ENCODE measurements at places on chromosomes 2 and 18.

DNA sequence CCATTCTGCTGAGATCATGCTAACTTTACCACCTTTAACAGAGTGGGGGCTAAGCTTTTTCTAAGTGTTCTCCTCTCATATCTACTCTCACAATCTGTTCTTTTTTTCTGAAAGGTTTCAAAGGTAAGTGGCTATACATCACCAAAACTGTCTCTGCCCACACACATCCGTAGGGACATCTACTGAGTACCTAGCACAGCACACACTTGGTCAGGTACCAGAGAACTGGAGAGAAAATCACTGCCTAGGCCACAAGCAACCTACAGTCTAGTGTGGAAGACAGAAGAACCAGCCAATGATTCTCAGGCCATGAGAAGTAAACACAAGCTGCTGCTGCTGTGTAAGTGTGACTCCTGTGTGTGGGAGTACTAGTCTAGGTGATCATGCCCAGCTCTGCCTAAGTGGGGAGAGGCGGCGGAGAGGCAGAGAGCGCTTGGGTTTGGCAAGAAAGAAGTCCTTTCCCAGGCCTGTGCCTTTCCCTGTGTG lies 176.1 kb upstream of the ZFP36L2 start:
- no peak for DNase-seq

GRCh38 chr2:41724465-41724864 lies 323.4 kb upstream of the PKDCC start:
- no peak for DNase-seq

DNA sequence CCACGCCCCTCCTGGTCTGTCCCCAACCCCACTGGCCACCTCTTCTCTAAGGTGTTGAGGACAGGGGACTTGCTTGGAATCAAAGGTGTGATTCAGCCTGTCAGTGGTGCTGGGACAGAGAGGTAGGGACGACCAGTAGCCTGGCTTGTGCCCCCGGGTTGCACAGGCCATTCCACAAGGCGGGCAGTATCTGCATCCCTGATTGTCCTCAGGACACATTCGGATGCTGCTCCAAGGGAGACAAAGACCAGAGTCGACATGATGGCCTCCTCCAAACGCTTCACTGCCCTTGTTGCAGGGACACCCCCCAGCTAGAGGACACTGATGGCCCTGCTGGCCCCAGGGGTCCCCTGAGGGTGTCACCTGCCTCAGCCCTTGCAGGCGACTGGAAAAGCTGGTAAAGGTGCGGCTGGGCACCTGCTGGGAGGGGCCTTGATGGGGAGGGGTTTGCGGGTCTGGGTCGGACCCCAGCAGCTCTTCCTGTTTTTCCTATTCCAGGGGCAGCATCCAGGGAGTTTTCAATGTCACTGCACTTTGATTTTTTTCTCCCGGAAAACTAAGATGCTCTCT lies 98.0 kb downstream of the PTGR3 start:
- DNase-seq = no peak

GRCh38 chr2:98944775-98945174 lies 8.8 kb upstream of the CRACDL start:
- peak; percentile 31 for DNase-seq

- DNase-seq = no peak
These were observed 107.5 kb downstream of the GULP1 start for GRCh38 chr2:188399159-188399558.

DNA sequence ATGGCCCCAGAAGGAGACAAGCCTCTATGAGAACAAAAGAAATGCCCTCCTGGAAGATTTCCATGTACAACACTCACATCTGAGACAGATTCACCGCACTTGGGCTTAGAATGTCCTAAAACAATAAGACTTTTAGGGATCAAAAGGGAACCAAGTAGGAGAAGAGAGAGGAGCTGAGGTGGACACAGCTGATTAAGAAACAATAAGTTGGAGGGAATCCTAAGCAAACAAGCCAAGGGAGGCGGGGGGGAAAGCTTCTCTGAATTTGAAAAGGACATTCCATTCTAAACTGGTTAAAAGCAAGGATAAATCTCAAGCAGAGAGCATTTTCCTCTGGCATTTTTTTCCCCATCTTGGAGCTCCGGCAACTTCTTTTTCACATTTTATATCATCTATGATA lies 9.9 kb downstream of the ACVR1 start:
- DNase-seq = no peak

GRCh38 chr2:11024259-11024645 lies 112.5 kb downstream of the KCNF1 start:
- no peak for DNase-seq

- DNase-seq = no peak
These were observed 1598.7 kb upstream of the ACVR2A start for GRCh38 chr2:146246002-146246735.

DNA sequence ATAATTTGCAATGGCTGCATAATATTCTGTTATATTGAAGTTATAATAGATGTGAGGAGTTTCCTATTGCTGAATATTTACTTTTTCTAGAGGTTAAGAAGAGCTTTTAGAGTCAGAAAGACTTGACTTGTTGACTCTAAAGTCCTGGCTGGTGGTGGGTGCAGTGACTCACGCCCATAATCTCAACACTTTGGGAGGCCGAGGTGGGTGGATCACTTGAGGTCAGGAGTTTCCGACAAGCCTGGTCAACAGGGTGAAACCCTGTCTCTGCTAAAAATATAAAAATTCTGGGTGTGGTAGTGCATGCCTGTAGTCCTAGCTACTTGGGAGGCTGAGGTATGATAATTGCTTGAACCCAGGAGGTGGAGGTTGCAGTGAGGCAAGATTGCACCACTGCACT lies 33.9 kb upstream of the ATIC start:
- DNase-seq = no peak

- no peak for DNase-seq
These were observed 7.0 kb upstream of the LYPD1 start for GRCh38 chr2:132676999-132677398.

- no peak for DNase-seq
These were observed 194.8 kb downstream of the NDUFA10 start for GRCh38 chr2:239830121-239831000.

GRCh38 chr2:54979321-54980044 lies 70.8 kb downstream of the RTN4 start:
- peak; percentile 71 for DNase-seq

GRCh38 chr2:89763254-89763580 lies 1071.7 kb downstream of the RPIA start:
- no peak for DNase-seq
